HepG2 (cell line): ENCODE measurements at places on chromosomes 5 and 9.
A peak's percentile ranks its signal among the peaks of the same experiment; 100 is the strongest.

- no peak overlapping the region for H3K27ac ChIP-seq
- H3K4me1 ChIP-seq = no peaks in the 10 kb centered on the region
- H3K4me3 ChIP-seq = no peak overlapping the region
- H3K27me3 ChIP-seq = peaks cover 5% of the 10 kb centered on the region; the same call in 1 of the 3 replicates
Observed at GRCh38 chr5:172479034-172479783, 24.9 kb upstream of the SH3PXD2B start.

GRCh38 chr5:122156724-122157325 lies 27.5 kb downstream of the ZNF474 start:
- no peaks in the 10 kb centered on the region for H3K36me3 ChIP-seq
- DNase-seq = peak; percentile 11
- no peak overlapping the region for H3K4me3 ChIP-seq
- H3K4me1 ChIP-seq = no peaks in the 10 kb centered on the region
- no peaks in the 10 kb centered on the region for H3K27me3 ChIP-seq

- no peak overlapping the region for H3K4me3 ChIP-seq
- H3K27me3 ChIP-seq = no peaks in the 10 kb centered on the region
- no peak overlapping the region for H3K27ac ChIP-seq
- no peaks in the 10 kb centered on the region for H3K4me1 ChIP-seq
- H3K36me3 ChIP-seq = no peaks in the 10 kb centered on the region
Observed at GRCh38 chr5:159001247-159001646, 98.5 kb downstream of the EBF1 start.

- DNase-seq = no peak
- no peak overlapping the region for H3K27ac ChIP-seq
- H3K36me3 ChIP-seq = no peaks in the 10 kb centered on the region
- no peak overlapping the region for H3K4me3 ChIP-seq
- H3K27me3 ChIP-seq = no peaks in the 10 kb centered on the region; the same call in 1 of the 2 replicates
Observed at GRCh38 chr5:139205124-139205523, 7.0 kb upstream of the SIL1 start.

DNA sequence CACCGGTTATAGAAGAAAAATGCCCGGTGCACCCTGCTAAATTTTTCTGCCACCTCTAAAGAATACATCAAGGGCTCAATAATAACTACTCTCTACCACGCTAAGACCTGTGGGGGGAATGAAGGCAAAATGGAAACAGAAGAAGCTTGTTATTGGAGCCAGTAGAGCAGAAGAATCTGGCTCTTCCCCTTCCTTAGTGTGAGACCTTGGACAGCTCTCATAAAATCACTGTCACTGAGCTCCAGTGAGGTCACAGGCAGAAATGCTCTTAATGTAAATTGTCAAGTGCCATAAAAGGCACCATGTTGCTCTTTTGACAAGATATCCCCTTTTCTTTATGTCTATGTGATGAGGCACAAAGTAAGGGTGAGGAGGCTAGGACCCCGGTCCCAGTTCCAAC lies 74.4 kb downstream of the ASTN2 start:
- H3K36me3 ChIP-seq = no peaks in the 10 kb centered on the region
- H3K27ac ChIP-seq = no peak overlapping the region
- no peaks in the 10 kb centered on the region for H3K4me1 ChIP-seq
- no peak for DNase-seq
- no peaks in the 10 kb centered on the region for H3K27me3 ChIP-seq
- H3K4me3 ChIP-seq = no peak overlapping the region

DNA sequence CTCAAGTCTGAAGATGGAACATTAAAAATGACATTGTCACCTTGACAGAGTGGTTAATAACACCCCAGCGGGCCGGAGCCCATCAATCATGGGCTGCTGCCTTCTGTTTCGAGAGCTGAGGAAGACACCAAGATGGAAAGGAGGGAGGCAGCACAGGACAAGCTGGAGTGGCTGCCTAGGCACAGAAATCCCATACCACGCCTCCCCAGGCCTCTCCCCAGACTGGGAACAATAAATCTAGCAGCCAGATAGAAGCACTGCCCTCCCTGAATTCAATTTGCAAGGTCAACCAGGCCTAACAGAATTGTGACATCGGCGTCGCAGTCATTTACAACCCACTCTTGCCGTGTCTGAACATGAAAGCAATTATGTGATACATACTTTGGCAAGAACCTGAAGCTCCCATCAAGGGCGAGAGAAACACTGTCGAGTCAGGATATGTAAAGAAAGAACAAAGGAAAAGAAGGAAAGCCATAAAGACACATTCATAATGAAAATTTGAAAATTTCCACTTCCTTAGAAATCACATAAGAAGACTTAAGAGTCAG lies 35.4 kb upstream of the ZNF354A start:
- H3K27me3 ChIP-seq = no peaks in the 10 kb centered on the region
- no peak for DNase-seq
- no peaks in the 10 kb centered on the region for H3K4me1 ChIP-seq
- H3K4me3 ChIP-seq = no peak overlapping the region
- no peaks in the 10 kb centered on the region for H3K36me3 ChIP-seq
- H3K27ac ChIP-seq = no peak overlapping the region

- no peak for DNase-seq
- H3K4me3 ChIP-seq = no peak overlapping the region
- H3K36me3 ChIP-seq = no peaks in the 10 kb centered on the region
- H3K4me1 ChIP-seq = no peaks in the 10 kb centered on the region
- H3K27ac ChIP-seq = no peak overlapping the region
Observed at GRCh38 chr9:117258184-117258866, 156.5 kb downstream of the ASTN2 start.

GRCh38 chr5:79971156-79971555 lies 19.9 kb downstream of the MTX3 start:
- H3K27ac ChIP-seq = no peak overlapping the region
- H3K4me3 ChIP-seq = no peak overlapping the region
- H3K36me3 ChIP-seq = no peaks in the 10 kb centered on the region
- H3K27me3 ChIP-seq = no peaks in the 10 kb centered on the region; the same call in 2 of the 3 replicates
- DNase-seq = no peak
- H3K4me1 ChIP-seq = no peaks in the 10 kb centered on the region

DNA sequence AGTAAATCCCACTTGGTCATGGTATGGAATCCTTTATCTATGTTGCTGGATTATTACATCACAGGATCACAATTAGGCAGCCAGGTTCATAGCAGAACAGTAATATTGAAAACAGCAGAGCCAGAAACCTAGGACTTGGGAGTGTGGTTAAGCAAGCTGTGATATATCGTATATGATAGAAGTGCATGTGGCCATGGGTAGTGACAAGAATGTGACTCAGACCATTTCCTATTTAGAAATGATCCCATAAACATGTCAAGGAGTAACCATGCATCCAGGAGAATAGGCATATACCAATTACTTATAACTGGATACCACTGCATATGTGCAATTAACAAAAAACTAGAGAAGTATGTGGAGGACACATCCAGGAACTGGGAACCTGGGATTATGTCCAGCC lies 31.2 kb downstream of the AMBP start:
- H3K4me3 ChIP-seq = no peak overlapping the region
- peaks cover 6% of the 10 kb centered on the region; the same call in 1 of the 3 replicates for H3K27me3 ChIP-seq
- no peak for DNase-seq
- no peaks in the 10 kb centered on the region for H3K36me3 ChIP-seq

DNA sequence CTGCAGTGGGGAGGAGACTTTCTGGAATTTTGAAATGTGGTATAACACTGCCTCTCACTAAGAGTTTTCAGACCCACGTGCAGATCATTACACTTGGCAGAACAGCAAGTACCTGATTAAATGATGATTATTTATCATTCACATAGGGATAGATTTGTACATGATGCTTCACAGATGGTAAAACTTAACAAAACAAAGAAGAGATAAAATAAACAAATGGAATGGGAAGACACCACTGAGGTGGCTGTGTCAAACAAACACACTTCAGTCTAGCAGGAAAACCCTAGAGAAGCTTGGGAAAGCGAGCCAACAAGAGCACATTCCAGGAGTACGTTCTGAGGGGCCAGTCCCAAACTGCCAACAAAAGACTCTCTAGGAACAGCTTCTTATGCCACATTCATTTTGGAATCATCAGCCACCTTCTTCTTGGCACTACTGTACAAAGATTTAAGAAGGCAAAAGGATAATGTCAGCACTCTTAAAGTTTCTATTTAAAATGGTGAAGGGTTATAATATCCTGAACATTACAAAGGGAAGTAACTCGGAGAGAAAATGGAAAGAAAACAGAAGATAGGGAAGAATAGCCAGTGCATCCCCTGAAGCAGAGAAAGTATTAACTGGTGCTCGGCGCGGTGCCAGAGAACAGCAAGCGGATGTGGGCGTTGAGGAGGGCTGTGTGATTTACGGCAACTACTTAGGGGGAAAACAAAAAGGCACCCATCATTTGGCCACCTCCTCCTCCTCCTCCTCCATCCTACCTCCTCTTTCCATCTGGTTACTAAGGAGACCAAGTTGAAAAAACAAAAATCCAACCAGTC lies 1.6 kb downstream of the MED27 start:
- H3K4me3 ChIP-seq = peak overlapping the region; percentile 95
- peaks cover 31% of the 10 kb centered on the region for H3K4me1 ChIP-seq
- H3K27me3 ChIP-seq = peaks cover 4% of the 10 kb centered on the region; the same call in 1 of the 3 replicates
- H3K36me3 ChIP-seq = peaks cover 16% of the 10 kb centered on the region; the same call in 2 of the 3 replicates
- DNase-seq = no peak
